ENCODE measurements at places on chromosomes 11 and 22.

DNA sequence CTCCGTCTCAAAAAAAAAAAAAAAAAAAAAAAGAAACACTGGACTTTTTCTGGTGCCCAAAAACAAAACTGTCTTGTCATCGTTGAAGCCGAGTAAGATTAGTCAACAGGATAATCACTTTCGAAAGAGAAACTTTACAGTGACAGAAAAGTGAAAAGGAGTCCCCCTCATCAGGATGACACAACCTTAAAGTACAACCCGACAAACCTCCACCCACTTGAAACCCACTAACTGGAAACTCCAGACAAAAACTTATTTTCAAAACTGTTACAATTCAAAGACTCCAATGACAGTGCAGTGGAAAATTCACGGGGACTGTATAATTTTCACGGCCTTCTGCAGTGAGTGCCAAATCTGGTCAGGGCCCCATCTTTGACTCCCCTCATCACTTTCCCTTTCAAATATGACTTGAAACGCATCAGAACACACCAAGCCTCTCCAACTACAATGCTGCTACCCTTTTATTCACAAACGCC lies 1.3 kb downstream of the DENND5A start:
- DNase-seq, result no peak

- DNase-seq, result no peak
These were observed 32.2 kb upstream of the TEAD1 start for GRCh38 chr11:12642040-12642439.

DNA sequence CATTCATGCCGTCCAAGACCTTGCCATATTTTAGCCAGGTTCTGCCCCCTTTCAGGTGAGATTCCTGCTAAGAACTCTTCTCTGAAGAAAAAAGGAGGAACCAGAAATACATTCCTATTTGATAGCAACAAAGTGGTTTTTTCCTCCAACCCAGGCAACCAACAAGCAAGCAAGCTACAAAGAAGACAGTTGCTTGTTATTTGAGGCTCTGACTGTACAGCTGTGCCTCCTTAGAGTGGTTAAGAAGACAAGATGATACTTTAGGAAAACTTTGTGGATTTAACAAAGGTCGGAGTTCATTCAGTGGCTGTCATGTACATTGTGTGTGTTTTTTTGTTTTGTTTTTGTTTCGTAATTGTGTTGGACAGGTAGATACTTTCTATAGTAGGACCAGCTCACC lies 21.7 kb downstream of the TEAD1 start:
- no peak for DNase-seq

DNA sequence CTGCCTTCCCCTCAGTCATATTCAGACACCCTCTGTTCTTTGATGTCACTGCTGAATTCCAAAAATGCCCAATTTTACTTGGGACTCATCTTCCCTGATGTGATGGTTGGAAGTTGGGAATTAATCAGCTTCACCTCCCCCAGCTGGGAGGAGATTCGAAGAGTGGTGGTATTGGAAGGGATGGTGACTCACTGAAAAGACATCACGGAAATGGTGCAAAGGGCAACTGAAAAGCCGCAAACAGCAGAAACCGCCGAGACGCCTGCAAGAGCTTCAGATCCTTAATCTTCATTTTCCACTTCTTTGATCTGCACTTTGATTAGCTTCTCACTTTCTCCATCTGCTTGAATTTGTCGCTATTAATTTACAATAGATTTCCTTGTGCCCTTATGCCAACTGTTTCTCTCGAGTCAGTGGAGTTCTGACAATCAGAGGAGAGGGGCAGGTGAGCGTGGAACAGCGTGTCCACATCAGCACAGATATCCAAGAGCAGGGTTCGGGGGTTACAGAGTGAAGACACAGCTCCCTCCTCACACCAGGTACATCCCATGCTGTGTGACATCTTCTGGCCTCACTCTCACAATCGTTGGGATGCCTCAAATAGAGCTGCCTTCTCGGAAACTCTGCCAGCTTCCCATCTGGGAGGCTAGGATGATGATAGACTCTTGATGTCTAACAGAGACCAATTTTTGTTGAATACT lies 325.4 kb downstream of the BRD1 start:
- no peak for DNase-seq

GRCh38 chr11:32385998-32386397 lies 49.3 kb downstream of the WT1 start:
- DNase-seq, result no peak

DNA sequence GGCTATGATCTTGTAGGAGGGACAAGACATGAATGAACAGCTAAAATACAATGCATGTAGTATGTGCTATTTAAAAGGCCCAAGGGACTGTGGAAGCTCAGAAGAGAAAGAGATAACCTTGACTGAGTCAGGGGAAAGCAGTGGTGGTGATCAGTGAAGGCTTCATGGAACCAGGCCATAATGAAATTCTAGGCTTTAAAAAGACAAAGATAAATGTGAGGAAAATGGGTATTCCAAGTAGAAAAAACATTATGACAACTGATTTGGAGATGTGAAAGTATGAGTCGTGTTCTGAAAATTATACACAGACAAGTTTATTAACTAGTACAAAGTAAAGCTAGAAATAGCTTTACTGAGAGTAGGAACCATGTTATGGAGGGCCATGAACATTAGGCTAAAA lies 189.8 kb downstream of the SOX6 start:
- no peak for DNase-seq

DNA sequence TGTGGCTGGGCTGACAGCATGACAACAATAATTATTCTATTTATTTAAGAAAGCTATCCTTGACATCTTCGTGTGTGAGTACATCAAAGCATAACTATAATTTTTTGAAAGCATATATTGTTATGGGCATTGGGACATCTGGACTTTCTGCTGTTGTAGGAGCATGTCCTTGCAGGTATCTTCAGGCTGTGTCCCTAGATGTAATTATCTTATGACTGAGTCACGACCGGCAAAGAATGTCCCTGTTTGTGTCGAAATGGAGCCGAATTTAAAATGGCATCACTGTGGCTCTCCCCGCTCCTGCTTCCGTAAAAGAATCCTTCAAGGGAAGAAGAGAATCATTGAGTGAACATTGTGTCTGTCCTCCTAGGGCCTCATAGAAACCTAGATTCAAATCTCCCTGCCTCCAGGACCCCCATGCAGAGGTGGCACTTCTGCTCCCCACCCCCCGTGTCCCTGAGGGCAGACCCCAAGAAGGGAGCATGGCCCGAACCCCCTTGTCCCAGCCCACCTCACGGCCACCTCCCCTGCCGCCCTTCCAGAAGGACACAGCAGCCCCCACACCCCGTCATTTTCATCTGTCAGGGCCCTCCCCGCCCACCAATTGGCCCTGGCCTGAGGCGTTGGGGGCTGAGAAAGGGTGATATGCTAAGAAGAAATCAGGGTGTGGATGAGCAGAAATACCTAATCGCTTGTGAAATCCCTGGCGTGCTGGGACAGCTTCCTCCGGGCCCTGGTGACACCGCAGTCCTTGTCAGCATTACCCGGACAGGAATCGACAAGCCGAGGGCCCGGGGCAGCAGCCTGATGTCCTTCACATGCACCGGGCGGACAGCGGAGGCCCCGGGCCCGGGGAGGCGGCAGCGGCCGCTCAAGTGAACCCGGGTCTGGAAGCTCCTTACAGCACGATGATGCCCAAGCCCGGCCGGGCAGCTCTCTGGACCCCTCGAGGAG lies 48.6 kb upstream of the SLC22A12 start:
- DNase-seq, result no peak

GRCh38 chr11:8733852-8734251 lies 51.3 kb downstream of the RPL27A start:
- DNase-seq, result no peak

GRCh38 chr11:129319201-129319600 lies 56.4 kb upstream of the BARX2 start:
- DNase-seq, result no peak

DNA sequence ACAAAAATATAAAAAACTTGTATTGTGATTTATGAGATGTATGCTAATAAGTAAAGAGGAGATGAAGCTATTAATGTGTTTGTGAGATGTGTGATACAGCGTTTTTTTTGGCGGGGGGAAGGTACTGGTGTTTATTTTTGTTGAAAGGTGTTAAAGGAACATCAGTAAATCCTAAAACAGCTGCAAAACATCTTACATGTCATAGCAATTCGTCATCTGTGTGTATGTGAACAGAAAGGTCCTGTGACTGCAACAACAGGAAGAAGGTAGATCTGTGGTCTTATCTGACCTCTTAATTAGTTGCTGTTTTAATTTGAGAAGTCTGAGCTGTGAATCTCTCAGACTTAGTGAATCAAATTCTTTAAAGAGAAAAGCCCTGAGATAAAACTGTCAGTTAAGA lies 1041.1 kb downstream of the JRKL start:
- DNase-seq, result no peak

DNA sequence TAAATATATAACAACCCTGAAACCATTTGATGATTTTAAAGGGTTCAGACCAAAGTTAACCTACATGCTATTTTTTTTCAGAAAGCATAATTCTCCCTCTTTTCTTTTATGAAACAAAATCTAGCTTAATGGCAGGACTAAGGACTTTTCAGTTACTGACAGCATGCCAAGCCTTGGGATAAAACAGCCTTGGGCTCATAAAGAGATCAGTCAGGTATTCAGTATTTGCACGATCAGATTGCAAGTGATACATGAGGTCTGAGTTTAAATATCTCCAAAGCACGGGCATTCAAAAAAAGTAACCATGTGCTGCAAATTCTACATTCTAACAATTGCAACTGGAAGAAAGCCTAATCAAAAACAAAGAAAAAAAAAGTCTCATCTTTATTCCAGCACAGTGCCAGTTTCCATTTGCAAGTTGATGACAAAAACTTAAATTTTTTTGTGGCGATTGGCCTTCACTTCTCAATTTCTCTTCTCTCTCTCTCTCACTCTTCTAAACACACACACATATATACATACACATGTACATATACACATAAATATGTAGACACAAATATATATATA lies 60.1 kb downstream of the CTSC start:
- DNase-seq, result no peak

DNA sequence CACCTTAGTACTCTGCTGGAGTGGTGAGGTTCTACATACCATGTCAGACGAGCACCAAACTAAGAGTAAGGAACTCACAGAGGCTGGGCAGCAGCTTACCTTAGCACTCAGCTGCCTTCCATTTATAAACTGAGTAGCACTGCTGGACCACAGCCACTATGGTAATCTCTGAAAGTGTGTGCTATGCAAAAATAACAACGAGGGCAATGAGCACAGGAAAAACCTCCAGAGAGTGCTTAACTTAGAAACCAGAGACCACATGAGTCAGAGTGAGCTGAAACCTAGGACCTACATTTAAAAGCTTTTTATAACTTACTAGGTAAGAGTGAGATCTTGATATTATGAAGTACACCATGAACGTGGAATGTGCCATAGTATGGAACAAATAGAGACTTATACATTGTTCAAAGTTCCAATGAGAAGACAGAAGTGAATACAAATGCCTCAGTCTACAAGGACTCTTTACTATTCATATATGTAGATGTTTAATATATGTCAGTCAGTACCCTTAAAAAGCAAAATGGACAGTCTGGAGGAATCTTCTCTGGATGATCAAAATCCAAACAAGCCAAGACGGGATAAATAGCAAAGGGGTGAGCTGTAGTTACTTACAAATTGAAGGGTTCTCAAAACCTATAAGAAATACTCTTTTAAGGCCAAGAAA lies 17.2 kb upstream of the CD59 start:
- no peak for DNase-seq

DNA sequence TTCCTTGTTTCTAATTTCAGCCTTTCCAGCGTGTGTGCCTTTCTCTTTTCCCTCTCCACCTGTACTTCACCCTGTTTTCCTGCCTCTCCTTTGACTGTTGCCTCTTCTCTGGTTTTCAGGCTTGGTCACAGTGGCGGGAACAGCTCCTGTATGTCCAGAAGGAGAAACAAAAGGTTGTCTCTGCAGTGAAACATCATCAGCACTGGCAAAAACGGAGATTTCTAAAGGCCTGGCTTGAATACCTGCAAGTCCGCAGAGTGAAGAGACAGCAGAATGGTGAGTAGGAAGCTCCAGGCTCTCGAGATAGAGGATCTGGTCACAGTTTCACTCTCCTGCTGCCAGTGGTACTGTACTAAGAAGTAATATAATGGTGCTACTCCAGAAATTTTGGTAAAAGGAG lies 76.6 kb downstream of the SFI1 start:
- DNase-seq, result no peak

DNA sequence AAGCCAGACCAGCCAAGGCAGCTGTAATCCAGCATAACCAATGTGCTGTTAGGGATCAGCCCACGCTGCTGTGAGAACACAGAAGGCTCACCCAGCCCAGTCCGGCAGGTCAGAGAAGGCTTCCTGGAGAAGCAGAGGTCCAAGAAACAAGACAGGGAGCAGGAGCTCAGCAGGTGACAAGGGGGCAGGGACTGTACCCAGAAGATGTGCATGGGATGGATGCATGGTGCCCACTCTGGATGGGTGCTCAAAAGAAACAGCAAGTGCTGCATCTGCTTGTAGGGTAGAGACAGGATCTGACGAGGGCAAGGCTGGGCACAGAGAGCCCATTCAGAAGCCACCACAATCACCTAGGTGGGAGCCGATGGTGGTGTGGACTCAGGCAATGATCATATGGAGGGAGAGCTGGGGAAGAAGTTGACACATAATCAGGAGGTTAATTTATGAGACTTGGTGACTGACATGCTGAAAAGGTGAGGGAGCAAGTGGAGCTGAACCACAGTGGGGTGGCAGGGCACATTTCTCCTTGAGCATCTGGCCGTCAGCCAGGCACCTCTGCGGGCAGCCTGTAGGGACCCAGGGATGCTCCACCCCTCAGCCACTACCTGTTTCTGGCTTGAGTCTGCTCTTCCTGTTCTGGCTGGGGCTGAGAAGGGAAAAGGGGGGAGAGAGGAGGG lies 102.3 kb upstream of the DRD2 start:
- DNase-seq, result no peak

- DNase-seq, result no peak
These were observed 87.1 kb downstream of the CTTN start for GRCh38 chr11:70485326-70486025.

GRCh38 chr11:120338107-120338933 lies 2.1 kb downstream of the ARHGEF12 start:
- DNase-seq, result no peak

Measured in NCI-H1930 (cell line).